ENCODE measurements at places on chromosomes 3 and 15. TPM values are rescaled to one million over a fixed set of nuclear protein-coding genes. Genes with fewer than 3 reads are reported as not detected.

The PLSCR4 gene
- total RNA-seq: 4.1 TPM

The TEX55 gene
- total RNA-seq: not detected

The MYL3 gene
- total RNA-seq: 0.19 TPM

The MTMR10 gene
- total RNA-seq: 19.8 TPM

The ATP10A gene
- total RNA-seq: 2.4 TPM

The MCF2L2 gene
- total RNA-seq: 1.1 TPM

DNA sequence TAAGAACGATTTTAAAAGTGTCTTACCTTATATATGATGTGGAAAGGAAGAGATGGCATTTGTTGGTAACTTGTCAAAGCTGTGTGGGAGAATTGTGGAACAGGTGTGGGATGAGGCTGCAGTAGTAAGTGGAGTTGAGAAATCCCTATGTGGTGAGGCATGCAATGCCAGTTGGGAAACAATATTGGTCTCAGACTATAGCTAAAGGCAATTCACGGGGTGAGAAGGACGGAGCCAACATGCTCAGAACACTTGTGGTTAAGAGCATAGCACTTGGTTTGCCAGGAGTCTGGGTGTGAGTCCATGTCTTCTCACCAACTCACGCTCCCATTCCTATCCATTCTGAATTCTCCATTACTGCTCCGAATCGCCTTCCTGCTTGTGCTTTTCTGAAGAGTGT lies 615.6 kb upstream of the ADAMTS9 start:
- no peak for DNase-seq

DNA sequence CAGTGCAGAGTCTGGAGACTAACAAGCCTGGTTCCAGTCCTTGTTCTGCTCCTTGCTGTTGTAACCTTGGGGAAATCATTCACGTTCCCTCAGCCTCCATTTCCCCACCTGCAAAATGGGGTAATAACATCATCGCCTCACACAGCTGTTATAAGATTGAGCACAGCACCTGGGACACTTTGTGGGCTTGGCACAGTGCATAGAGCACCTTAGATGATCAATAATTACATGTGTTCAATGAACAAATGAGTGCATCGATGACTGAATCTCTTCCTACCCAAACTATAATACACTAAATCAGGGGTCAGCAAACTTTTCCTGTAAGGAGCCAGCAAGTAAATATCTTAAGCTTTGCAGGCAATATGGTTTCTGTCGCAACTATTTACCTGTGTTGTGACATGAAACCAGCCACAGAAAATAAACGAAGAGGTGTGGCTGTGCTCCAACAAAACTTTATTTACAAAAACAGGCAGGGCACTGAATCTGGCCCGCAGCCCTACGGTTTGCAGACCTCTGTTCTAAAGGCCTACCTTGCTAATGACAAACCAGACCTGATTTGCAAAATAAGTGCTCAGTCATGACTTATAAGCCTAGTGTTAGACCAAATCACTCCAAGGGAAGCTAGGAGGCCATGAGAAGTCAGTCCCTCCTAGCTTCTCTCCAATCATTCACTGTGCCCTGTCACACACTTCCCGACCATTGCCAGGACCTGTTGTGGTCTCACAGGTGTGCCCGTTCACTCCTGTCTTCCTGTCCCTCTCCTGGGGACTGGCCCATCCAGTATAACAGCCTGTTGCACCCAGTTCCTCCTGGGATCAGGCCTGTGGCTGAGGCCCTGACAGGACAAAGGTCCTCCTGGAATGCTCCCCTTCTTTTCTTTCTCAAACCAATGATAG lies 149.4 kb upstream of the WNT5A start:
- no peak for DNase-seq

- DNase-seq: no peak
These were observed 9.3 kb downstream of the GRAMD1C start for GRCh38 chr3:113847664-113848461.

- no peak for DNase-seq
These were observed 275.0 kb upstream of the SLCO3A1 start for GRCh38 chr15:91578511-91578910.

DNA sequence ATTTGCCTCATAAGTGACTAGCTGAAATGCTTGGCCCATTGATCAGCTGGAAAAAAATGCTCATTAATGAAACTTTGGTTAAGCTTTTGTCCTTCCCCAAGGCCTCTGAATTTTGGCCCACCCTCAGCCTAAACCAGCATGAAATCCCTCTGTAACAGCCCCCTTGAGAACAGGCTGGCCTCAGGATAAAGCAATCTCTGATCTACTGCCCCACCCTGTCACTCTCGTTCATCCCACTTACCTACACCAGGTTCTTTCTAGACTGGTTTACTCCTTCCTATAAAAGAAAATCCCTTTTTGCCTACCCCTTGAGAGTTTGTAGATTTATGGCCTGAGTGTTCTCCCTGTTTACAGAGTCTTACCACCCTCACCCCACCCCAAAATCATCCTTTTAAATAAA lies 3.4 kb upstream of the AEN start:
- DNase-seq: no peak

DNA sequence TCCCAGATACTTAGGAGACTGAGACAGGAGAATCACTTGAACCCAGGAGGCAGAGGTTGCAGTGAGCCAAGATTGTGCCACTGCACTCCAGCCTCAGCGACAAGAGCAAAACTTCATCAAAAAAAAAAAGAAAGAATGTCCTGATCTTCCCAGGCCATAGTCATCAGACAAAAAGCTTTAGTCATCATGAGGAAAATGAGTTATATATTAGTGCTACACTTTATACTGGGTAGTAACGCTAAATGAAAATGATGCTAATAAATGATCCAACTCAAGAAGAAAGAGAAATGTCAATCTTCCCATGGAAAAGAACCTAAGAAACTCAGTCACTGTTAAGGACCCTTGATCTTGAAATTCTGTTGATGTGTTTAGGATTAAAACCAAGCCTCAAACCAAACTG lies 26.3 kb upstream of the TRIM59 start:
- DNase-seq: no peak

- DNase-seq: no peak
These were observed 45.9 kb upstream of the RASA2 start for GRCh38 chr3:141440942-141441341.

DNA sequence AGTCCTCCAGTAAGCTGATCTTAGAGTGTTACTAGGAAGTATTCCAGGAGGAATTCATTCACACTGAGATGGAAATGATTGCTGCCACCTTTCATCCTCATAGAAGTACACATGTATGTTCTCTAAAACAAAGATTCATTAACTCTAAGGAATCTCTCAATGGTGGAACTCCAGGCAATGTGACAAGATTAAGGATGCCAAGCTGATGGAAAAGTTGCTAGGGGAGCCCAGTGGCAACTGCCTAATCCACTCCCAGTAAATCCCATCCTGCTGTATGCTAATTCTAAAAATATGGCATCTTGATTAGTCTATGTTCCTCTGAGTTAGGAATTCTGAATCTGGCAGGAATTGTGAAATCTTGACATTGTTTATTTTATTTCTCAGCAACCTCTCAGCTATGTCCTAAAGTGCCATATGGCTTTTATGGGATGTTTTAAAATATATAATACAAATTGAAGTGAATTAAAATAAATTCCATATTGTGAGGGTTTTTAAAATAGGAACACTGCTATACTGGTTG lies 210.0 kb upstream of the TRIM42 start:
- DNase-seq: no peak

- no peak for DNase-seq
These were observed 47.4 kb upstream of the SYN2 start for GRCh38 chr3:11956781-11957180.

- DNase-seq: no peak
These were observed 66.1 kb downstream of the SLC30A4 start for GRCh38 chr15:45456212-45457106.

- no peak for DNase-seq
These were observed 338.1 kb upstream of the ARHGEF26 start for GRCh38 chr3:153783106-153783505.

DNA sequence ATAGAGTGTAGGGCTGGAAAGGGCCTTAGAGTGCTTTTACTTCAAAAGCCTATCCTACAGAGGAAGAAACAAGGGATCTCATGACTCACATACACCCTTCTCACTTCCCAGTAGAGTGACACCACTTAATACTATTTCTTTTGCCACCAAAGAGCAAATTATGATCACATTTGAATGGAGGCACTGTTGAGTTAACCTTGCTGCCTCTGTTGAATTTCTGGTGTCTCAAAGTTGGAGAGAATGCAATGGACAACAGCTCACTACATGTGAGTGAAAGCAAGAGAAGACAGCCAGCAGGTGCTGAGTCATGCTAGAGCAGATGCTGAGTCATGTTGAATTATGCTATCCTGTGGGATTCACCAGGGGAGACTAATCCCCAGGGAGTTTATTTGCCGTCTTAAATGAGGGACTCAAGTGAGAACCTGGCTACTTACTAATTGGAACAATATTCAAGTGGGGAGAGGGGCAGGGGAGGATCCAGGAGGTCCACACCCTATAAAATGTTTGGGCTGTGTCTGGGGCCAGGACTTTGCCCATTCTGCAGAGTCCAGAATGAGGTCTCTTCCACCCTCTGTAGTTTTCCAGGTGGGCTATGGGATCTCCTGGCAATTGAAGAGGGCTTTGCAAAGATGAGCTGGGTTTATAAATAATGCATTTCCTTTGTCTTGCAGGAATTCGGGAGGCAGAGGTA lies 35.8 kb downstream of the ST8SIA2 start:
- no peak for DNase-seq

DNA sequence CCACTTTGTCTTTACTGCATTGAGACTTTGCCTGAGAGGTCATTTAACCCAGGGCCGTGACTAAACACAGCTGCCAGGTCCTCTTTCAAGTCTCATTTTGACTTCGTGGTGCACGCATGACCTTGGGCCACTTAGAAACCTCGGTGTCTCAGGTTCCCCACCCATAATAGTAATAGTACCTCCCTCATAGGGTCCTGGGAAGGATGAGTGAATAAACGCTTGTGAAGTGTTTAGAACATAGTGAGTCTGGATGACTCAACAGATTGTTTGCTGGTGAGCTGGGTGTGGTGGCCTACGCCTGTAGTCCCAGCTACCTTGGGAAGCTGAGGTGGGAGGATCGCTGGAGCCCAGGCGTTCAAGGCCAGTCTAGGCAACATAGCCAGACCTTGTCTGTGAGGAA lies 56.3 kb downstream of the BDH1 start:
- DNase-seq: no peak

GRCh38 chr15:58115692-58116091 lies 22.5 kb upstream of the AQP9 start:
- DNase-seq: no peak

DNA sequence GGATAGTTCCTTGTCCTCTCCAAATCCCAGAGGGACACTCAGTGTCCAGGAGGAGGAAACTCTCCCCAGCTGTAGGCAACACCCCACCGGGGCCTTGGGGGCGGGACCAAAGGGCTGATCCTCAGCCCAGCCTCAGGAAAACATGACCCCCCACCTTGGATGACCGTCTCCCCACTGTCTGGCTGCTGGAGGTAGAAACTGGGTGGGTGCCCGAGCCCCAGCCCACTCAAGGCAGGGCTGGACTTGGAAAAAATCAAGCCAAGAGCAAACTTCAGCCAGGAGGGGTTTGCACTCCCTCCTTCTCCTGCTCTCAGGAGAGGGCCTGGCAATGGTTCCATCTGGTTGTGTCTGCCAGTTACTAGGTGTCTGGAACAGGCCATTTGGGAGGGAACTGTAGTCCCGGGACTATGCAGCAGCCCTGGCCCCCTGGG lies 3.6 kb upstream of the RASL12 start:
- no peak for DNase-seq

DNA sequence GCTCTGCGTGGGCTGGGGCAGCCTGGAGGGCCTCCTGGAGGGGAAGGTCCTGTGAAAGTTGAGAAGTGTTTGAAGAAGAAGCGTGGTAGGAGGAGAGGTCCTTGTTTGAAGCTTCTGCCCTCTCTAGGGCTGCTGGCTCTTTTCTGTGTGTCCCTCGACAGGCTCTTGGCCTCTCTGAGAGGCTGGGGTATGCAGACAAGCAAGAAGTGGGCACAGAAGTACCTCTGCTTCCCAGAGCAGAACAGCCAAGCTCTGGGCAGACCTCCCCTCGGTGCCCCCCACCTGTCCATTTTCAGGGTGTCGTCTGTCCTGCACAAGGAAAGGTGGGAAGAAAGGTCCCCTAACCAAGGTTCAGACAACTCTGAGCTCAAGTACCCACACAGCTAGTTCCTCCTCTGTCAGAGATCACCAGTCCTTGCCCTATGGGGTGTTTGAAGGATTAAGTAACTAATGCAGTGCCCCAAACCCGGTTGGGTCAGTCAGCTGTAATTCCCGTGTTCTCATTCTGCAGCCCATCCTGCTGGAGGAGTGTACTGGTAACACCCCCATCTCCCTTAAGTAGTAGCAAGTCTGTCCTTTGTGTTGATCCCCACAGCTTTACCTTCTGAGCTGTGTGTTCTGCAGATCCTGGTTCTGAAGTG lies 6.3 kb downstream of the CSK start:
- DNase-seq: no peak

DNA sequence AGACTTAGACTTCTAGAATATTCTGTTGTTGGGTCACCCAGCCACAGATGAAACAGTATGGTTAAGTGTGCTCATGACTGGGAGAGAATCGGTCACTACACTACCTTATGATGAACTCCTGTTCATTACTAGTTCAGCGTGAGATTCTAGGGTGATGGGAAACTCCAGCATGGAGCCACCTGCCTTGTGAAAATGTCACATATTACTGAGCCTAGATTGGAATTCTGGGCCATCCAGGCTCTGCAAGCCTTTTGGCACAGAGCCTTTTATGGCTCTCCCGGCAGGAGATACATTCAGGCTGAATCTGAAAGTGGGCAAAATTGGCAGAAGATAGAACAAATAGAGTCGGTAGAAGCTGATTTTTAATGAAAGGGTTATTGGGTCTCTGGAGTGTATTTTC lies 19.0 kb downstream of the NANOGP8 start:
- no peak for DNase-seq

- no peak for DNase-seq
These were observed 27.1 kb downstream of the DNAJC13 start for GRCh38 chr3:132444383-132444782.

- DNase-seq: no peak
These were observed 3.0 kb downstream of the LPCAT4 start for GRCh38 chr15:34364041-34364440.

- DNase-seq: no peak
These were observed 34.0 kb upstream of the RPP14 start for GRCh38 chr3:58271901-58272501.

- DNase-seq: peak; percentile 4
These were observed 534.5 kb upstream of the KCNMB2 start for GRCh38 chr3:178001670-178002101.

DNA sequence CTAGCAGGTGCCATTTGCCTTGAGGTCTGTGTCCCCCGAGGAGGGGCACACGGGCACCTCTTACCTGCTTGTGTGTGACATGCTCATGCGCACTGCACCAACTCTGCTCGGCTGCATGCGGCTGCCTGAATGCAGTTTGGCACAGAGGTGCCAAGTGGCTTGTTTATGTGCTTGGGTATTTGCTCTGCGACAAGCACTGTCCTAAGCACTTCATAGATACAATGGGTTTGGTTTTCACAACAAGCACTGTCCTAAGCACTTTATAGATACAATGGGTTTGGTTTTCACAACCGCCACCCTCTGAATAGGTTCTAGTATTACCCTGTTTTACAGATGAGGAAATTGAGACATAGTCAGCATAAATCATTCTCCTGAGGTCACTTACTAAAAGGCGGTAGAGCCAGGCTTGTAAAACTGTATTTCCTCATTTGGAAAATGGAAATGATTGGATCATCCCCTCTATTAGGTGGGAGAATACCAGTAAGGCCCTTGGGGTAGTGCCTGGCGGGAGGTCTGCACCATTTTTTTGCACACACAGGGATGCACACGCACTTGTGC lies 487 bp downstream of the ITIH4 start:
- no peak for DNase-seq

All from thymus (tissue), 14 donors.